Astrocyte (in vitro differentiated cells and primary cell): ENCODE measurements at places on chromosomes 11 and 22. TPM values are rescaled to one million over a fixed set of nuclear protein-coding genes. Genes with fewer than 3 reads are reported as not detected.

Gene FGF3
- not detected in 2 replicates for total RNA-seq

Gene GPHA2
- total RNA-seq = not detected in 2 replicates

Gene CARD16
- total RNA-seq = 1.6 and 2.0 TPM in 2 replicates

- H3K4me3 ChIP-seq = no peak overlapping the region
- no peaks in the 10 kb centered on the region for H3K27me3 ChIP-seq
- no peaks in the 10 kb centered on the region for H3K36me3 ChIP-seq
- no peak overlapping the region for H3K27ac ChIP-seq
- peak; percentile 23 for DNase-seq
Measured at GRCh38 chr11:95453616-95454171, 222.7 kb upstream of the SESN3 start.

DNA sequence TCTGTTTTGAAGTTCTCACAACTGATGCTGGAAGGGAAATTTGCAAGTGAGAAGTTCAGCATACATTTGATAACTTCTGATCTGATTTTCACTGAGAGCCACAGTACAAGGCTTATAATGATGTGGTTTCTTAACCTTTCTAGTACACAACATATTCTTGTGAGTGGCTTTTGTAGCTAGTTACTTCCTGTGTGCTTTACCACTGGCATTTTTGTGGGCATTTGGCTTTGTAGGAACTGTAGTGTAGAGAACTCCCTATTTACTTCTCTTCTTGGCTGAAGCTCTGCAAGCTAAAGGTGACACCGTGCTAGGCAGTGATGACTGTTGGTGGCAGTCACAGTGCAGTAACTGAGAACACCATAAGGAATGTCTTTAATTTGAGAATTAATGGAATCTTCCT, 14.9 kb downstream of the USP47 start:
- DNase-seq = peak; percentile 55
- no peak overlapping the region for H3K4me3 ChIP-seq
- no peaks in the 10 kb centered on the region for H3K27me3 ChIP-seq
- H3K27ac ChIP-seq = no peak overlapping the region

GRCh38 chr11:65516135-65516968, 8.5 kb upstream of the SCYL1 start:
- H3K27me3 ChIP-seq = no peaks in the 10 kb centered on the region
- no peaks in the 10 kb centered on the region for H3K36me3 ChIP-seq
- H3K4me1 ChIP-seq = no peaks in the 10 kb centered on the region

GRCh38 chr11:44952500-44953260, 2.0 kb upstream of the TP53I11 start:
- H3K27me3 ChIP-seq = peaks cover 9% of the 10 kb centered on the region
- H3K27ac ChIP-seq = no peak overlapping the region
- peaks cover 18% of the 10 kb centered on the region for H3K4me1 ChIP-seq
- H3K4me3 ChIP-seq = no peak overlapping the region

GRCh38 chr11:132655187-132655855, 877.0 kb downstream of the OPCML start:
- H3K4me3 ChIP-seq = no peak overlapping the region
- no peak overlapping the region for H3K27ac ChIP-seq
- DNase-seq = peak; percentile 42
- H3K36me3 ChIP-seq = no peaks in the 10 kb centered on the region
- H3K27me3 ChIP-seq = no peaks in the 10 kb centered on the region
